Erythroblast (primary cell): ENCODE measurements at places on chromosomes 12 and 14.

DNA sequence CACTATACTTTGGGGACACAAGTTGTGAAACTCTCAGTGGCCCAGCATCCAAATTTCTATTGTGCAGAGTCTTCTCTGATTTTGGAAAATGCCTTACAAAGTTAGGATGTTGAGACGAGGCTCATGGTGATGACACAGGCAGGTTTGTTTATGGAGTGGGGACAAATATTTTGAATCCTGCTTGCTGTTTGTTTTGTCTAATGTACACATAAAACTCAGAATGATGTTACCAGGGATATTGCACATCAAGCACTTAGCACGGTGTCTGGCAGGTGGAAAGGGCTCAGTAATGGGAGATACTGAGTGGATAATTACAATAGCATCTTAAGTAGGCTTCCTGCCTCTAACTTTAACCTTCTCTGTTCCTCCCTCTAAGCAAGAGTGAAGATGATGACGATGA, 628.9 kb upstream of the TBX3 start:
- no peak for DNase-seq

DNA sequence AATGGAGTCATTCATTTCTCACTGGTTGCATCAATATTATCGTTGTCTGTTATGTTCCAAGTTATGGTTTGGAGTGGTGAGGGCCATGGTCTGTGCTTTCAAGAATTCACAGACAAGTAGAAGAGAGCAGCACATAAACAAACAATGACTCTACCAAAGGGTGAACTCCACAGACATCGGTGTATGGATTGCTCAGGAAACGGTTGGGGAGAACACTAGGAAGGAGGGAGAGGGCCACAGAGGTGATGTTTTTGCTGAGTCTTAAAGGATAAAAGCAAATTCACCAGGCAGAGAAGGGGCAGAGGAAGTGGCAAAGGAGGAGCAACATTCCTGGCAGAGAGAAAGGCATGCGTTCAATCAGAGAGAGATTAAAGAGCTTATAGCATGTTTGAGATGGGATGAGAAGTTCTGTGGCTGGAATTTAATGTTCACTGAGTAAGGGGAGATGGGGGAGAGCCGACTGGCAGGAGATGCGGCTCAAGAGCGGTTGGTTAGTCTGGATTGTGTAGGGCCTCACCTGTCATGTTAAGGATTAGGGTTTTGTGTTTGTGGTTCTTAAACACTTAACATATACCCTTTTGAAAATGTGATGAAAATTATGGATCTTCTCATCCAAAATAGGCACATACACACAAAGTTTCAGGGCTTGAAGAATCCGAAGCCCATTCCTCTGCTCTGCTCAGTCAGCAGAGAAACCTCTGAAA, 42.3 kb upstream of the FRMD6 start:
- no peak for DNase-seq

DNA sequence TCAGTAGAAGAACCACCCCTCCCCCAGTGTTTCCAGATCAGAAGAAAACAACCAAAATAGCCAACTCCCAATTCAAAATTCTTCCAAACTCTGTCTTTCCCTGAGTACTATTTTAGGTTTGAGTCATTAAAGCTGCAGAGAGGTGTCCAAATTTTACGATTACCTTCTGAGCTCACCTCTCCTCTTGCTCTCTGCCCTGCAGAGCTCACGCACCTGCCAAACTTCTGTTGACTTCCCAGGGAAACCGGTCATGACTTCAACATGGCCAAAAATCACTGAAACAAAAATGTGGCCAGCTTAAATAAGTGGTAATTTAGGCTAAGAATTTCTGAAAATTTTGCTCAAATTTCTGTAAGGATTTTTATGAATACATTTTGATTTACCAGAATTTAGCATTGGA, 70.9 kb upstream of the OTX2 start:
- DNase-seq, result no peak

GRCh38 chr12:42652048-42652447, 62.5 kb upstream of the PRICKLE1 start:
- no peak for DNase-seq

- DNase-seq, result no peak
Observed at GRCh38 chr12:89418228-89418910, 66.1 kb upstream of the DUSP6 start.

GRCh38 chr12:116603546-116604177, 44.5 kb downstream of the MAP1LC3B2 start:
- no peak for DNase-seq

DNA sequence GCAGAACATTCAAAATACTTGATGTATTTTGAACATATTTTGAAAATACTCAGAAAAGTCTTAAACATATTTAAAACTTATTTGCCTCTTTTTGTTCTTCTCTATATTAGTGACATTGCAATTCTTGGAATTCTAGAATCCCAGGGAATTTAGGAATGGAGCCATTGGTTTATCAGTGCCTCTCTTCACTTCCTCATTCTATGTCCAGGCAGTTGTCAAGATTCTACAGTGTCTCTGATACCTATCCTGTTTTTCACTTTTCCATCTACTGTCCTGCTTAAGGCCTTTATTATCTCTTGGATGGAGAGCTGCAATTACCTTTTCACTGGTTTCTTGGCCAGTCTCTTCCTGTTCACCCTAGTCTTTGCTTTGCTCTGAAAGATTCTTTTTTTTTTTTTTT, 144.6 kb downstream of the TTLL5 start:
- DNase-seq, result no peak

GRCh38 chr12:116955382-116956021, 44.8 kb downstream of the FBXW8 start:
- peak; percentile 22 for DNase-seq

DNA sequence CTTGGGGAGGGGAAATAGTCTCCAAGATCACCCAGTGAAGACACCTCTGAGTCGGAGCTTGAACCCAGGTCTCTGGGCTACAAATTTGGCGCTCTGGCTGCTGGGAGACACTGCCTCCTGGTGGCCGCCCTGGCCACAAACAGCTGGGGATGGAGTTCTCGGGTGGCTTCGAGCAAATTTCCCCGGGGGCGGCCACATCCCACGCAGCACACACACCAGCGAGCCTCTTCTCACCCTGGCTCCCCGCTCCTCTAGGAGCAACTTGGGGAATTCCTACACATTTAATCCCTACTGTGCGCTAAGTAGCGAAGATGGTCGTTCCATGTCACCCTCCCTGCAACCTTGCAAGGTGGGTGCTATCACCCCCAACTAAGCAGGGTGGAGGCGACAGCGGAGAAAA, 66.2 kb upstream of the BEGAIN start:
- DNase-seq, result peak; percentile 27
